Stimulated activated CD4-positive, alpha-beta T cell treated with anti-CD3 and anti-CD28 coated beads, Interleukin-4, amount 100 ng/mL, for 1 hour (primary cell): ENCODE measurements at places on chromosomes 5 and 9.

- DNase-seq, result no peak
Observed at GRCh38 chr5:1541702-1542400, 18.1 kb upstream of the LPCAT1 start.

GRCh38 chr9:127505396-127506116, 54.2 kb downstream of the LRSAM1 start:
- peak; percentile 34 for DNase-seq

DNA sequence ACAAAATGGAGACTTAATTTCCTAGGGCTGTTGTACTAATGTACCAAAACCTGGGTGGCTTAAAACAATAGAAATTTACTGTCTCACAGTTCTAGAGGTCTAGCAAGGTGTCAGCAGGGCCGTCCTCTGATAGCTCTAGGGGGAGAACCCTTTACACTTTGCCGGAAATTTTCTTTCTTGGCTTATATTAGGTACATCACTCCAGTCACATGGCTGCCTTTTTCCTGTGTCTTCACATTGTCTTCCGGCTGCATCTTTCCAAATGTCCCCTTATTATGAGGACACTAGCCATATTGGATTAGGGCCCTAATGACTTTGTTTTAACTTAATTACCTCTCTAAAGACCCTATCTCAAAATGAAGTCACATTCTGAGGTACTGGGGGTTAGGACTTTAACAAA, 5.8 kb downstream of the UHRF2 start:
- DNase-seq, result no peak

- DNase-seq, result no peak
Observed at GRCh38 chr5:179588166-179588565, 35.3 kb downstream of the HNRNPH1 start.

DNA sequence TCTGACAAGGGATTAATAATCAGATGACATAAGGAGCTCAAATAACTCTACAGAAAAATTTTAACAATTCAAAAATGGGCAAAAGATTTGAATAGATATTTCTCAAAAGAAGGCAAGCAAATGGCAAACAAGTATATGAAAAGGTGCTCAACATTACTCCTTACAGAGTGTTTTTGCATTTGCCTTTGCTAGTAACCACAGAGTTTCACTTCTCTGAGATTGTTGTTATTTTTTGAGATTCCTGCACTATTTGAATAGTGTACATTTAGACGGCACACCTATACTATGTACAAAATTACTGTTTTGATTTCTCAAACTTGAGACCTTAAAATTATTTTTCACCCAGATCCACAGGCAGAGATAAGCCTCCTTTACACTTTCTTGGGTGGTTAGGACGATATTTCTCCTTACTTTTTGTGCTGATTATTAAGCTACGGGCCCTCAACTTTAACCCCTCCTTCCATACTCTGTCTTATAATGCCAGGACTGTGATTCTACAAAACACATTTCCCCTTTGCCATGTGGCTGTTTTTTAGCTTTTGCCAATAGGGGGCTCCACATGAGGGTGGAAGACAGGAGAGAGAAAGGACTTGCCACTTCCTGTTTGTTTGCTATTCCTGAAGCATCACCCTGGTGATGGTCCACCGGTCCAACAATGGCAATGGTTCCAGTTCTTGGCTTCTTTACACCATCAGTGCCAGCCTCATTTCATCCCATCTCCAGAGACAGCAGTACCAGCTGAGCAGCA, 65.0 kb upstream of the DAP start:
- no peak for DNase-seq

DNA sequence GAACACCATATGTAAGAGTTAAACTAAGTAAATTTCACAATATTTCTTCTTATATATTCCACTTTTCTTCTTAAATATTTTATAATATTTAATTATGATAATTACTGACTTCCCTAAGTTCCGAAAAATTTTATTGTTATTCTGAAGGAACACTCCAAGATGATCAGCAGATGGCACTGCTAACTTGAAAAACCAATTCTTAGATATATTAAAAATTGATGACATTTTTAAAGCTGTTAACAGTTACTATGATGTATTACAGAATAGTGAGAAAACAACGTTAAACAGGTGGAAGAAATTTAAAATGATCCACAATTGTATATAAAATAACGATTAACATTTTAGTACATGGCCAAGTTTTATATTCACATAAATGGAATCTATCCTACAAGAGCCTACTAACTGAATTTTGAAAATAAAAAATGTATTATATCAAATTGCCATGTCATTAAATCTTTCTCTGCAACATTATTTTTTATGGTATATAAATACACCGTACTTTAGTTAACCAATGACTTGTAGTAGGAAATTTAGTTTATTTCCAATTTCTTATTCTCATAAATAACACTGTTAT, 30.1 kb upstream of the MUSK start:
- no peak for DNase-seq

- no peak for DNase-seq
Observed at GRCh38 chr5:126918615-126918957, 111.8 kb downstream of the MARCHF3 start.

DNA sequence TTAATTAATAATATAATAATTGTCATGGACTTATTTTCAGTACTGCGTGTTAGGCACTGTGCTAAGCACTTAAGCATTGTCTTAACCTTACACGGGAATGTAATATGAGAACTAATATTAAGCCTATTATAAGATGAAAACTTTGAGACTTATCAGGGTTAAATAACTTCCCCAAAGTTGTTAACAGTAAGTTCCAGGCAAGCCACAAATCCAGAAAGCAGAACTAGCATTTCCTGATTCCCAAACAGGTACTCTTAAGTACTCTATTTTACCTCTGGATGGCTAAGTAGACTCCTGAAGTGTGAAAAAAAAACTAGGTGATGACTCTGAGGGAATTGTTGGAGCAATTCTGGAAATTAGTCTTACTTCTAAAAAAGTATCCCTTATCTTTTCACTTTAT, 23.8 kb downstream of the GABRG2 start:
- no peak for DNase-seq

DNA sequence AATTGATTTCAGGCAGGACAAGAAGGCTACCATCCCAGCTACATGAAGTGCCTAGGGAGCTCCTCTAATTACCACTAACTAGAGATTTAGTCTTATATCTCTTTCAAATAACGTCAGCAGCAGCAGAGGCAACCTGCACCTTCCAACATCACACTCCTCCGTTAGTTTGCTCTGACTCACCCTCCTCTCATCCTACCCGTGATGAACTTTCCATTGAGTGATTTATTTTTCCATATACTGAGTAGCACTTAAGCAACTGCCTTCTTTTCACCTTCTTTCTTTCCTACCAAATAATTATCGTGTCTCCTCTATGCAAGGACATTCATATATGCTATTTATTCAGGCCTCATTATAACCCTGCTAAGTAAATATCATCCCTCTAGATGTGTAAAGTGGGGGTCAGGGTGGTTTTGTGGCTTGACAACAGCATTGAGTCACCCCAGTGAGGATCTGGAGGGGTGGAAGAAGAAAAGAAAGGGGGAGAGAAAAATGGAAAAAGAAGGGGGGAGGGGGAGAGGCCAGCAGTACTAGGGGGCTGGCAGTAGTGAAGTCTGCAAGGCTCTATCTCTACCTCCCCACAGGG, 64.6 kb upstream of the CAST start:
- no peak for DNase-seq

DNA sequence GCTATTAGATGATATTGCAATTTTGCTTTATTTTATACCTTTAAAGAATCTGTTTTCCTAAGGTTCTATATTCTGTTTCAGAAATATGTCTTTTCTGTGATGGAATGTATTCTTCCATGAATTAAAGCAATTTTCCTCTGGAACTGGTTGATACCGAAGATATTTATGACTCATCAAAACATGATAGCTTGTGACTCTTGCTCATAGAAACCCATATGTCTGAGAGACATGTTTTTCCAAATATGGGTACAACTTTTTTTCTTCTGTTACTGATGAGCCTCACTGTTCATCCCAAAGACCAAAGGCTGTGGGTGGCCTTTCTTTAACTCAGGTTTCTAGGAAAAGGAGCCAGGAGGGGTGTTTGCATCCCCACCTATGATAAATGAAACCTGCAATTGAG, 126.1 kb upstream of the PAPPA start:
- no peak for DNase-seq

GRCh38 chr5:144028636-144029035, 141.8 kb downstream of the YIPF5 start:
- DNase-seq, result no peak

DNA sequence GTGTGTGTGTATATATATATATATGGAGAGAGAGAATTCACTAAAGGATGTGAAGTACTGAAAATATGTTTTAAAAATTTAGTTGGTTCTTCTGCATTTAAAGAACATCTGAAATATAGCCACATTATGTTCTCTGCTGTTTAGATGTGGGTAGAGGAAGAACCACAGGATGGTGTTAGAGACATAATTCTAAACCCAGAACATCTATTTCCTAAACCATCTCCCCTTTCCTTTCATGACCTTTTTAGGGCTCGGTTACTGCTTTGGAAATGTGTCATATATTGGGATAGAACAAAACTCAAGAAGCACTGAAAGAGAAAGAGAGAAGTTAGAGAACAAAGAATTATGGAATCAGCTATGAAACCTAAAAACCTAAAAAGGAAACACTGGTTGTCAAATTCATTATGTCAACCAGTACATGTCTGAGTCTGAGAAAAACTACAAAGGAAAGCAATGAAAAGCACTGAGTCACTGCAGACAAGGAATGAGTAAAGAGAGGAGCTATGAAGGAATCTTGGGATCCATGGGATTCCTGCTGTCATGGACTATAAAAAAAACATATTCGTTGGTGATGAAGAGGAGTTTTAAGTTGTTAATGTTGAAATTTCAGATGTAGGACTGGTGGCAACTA, 28.4 kb downstream of the SLC12A2 start:
- no peak for DNase-seq

DNA sequence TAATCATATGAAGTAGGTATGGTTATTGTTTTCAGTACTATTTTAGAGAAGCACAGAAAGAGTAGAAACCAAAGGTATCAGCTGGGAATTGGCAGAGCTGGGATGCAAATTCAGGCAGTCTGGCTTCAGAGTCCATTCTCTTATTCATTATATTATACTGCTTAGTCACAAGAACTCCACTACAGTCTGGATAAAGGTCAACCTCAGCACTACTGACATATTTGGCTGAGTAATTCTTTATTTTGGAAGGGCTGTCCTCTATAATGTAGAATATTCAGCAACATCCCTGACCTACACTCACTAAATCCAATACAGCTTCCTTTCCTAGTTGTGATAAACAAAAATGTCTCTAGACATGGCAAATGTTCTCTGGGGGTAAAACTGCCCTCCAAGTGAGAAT, 37.6 kb downstream of the PTGER4 start:
- no peak for DNase-seq

- no peak for DNase-seq
Observed at GRCh38 chr5:138636398-138636944, 61.3 kb upstream of the HSPA9 start.

DNA sequence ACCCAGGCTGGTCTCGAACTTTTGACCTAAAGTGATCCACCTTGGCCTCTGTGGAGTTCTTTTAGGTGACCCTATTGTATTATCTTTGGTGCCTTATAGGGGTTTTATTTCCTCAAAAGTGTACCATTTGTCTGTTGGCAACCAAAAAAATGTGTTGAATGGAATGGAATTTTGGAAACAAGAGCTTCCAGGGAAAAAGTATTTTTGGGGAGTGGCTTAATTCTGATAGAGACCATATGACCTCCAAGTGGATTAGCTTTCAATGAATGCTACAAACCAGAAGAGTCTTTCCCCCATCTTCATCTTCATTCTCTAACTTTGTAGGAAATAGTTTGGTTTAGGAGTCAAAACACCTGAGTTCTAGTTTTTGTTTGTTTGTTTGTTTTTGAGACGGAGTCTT, 3.4 kb upstream of the OGN start:
- no peak for DNase-seq

GRCh38 chr5:16975950-16976624, 40.0 kb upstream of the MYO10 start:
- no peak for DNase-seq

- no peak for DNase-seq
Observed at GRCh38 chr5:15694696-15695214, 194.8 kb downstream of the FBXL7 start.

- DNase-seq, result peak; percentile 76
Observed at GRCh38 chr9:14322211-14323082, 8.5 kb upstream of the NFIB start.

- no peak for DNase-seq
Observed at GRCh38 chr9:88950341-88951154, 40.7 kb upstream of the S1PR3 start.

GRCh38 chr9:104858271-104858670, 69.7 kb downstream of the ABCA1 start:
- no peak for DNase-seq

DNA sequence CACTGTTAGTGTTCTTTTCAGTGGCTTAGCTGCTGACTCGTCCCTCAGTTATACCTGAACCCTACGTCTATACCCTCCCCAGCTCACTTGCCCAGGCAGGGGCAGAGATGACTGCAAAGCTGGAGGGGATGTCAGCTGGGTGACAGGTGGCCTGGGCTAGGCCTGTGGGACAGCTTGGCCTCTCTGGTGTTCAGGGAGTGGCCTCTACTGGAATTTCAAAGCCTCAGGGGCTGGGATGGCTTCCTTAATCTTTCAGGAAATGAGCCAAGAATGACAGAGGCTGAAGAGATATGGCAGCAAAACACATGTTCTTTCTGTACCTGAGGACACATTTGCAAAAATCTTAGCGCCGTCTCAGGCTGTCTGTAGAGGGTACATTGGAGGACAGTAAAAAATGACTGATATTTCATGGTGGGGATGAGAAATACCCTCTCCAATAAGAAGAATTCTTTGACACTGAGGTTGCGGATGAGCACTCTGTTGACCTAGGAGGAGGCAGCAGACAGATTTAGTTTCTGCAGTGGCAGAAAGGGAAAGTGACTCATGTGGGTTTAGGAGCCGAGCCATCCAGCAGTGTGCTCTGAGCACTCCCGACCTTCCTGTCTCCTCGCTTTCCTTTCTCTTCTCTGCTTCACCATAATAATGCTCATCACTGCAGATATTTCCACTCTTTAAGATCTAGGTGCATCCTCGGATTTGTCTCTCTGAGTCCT, 54.4 kb downstream of the ENTREP1 start:
- no peak for DNase-seq

GRCh38 chr5:174837919-174838902, 113.8 kb downstream of the MSX2 start:
- DNase-seq, result no peak

- DNase-seq, result no peak
Observed at GRCh38 chr5:2550509-2550908, 201.0 kb downstream of the IRX2 start.

DNA sequence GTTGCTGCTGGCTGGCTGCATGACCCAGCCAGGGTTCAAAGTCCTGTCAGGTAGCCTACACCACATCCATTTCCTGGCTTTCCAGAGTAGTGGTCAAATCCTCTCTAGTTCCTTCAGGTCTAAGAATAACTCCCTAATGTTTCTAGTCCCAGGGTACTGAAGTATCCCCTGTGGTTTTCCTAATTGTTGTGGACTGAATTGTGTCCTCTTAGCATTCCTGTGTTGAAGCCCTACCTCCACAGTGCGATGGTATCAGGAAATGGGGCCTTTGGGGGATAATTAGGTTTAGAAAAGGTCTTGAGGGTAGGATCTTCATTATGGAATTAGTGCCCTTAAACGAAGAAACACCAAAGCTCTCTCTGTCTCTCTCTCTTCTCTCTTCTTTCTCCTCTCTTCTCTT, 191.8 kb upstream of the CCNG1 start:
- DNase-seq, result no peak
